Activated effector memory CD4-positive, alpha-beta T cell treated with Interleukin-2 at 50 U/mL for 16 hours (primary cell): ENCODE measurements at places on chromosomes 12 and 14.

DNA sequence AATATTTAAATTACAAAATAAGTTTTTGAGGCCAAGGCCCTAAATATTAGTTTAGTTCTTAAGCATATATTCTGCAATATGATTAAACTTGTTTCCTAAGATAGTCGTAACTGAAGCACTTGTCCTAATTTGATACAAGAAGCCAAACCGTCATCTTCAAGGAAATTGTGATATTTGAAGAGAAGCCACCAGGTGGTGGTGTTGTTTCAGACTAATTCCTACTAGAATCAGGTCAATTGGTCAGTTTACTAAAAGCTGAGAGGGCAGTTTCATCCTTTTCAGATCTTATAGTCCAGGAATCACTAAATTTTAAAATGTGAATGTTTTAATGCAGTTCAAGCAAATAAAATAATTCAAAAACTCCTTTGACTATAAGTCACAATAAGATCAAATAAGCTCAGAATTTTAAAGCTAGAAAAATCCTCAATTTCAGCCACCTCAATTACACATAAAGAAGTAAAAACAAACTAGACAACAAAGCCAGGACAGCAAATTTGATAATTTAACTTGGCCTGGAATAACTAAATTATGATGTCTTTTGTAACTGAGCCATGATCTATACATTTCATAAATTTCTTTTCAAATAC, 7.1 kb upstream of the ARL1 start:
- no peak for DNase-seq

GRCh38 chr12:70892593-70892992, 27.9 kb downstream of the PTPRR start:
- no peak for DNase-seq

DNA sequence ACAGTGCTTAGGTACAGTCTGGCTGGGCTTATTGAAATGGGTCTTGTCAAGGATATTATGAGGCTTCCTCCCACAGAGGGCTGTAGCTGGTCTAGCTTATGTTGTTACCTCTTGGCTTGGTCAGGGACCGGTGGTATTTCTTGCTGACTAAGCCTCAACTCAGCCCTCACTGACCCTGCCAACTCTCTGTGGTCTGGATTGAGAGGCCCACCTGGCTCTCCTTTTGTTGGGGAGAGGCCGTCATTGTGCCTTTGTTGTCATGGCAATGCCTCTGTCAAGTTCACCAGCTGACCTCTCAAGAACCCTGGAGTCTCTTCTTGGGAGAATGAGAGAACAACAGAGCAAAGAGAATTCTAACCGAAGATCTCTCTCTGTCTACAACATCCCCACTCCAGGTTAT, 245.6 kb upstream of the NPAS3 start:
- no peak for DNase-seq

GRCh38 chr12:643475-644302, 19.6 kb downstream of the NINJ2 start:
- DNase-seq, result peak; percentile 27

DNA sequence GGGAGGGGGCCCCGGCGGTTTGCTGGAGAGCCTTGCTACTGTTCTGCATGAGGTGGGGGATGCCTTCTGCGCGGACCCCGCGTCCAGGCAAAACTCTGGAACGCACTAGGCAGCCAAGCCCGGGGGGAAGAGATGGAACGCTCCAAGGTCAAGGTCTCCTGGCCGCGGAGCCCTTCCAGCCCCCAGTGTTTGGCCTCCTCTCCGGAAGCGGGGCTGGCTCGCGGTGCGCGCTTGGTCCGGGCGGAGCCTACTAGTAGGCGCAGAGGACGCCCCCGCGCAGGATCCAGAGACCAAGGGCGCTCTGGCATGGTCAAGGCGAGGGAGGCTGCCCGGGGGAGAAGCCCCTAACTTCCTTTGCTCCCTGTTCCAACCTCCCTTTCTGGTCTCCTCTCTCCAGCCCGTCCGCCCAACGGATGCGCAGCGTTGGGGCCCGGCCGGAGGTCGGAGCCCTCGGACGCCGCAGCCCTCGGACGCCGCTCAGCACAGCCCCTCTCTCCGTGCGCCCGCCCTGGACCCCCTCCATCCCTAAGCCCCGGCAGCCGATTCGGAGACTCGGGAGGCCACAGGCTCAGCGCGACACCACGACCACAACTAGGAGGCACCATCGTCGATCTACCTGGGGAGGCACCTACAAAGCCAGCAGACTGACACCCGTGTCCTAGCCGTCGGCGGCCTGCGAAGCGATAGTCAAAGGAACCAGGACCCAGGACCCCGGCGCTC, 669 bp upstream of the KCNK13 start:
- no peak for DNase-seq

DNA sequence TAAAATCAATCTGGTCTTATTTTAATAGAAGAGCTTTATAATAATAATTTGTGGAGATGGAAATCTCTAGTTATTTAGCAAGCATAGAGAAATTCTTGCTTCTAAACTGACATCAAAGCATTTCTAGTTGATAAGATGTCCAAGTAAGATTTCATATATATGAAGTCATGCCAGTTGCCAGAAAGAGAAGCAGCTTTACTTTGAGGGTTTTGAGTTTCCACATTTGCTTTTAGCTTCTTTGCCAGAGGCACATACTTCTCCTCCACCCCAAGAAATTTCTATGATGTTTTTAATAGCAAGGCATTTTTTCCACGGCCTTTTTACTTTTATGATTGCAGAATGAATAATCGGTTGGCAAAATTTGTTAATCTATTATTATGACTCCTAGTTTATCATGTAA, 24.2 kb upstream of the YAF2 start:
- no peak for DNase-seq

- DNase-seq, result no peak
Measured at GRCh38 chr12:42332301-42333285, 6.6 kb downstream of the PPHLN1 start.

DNA sequence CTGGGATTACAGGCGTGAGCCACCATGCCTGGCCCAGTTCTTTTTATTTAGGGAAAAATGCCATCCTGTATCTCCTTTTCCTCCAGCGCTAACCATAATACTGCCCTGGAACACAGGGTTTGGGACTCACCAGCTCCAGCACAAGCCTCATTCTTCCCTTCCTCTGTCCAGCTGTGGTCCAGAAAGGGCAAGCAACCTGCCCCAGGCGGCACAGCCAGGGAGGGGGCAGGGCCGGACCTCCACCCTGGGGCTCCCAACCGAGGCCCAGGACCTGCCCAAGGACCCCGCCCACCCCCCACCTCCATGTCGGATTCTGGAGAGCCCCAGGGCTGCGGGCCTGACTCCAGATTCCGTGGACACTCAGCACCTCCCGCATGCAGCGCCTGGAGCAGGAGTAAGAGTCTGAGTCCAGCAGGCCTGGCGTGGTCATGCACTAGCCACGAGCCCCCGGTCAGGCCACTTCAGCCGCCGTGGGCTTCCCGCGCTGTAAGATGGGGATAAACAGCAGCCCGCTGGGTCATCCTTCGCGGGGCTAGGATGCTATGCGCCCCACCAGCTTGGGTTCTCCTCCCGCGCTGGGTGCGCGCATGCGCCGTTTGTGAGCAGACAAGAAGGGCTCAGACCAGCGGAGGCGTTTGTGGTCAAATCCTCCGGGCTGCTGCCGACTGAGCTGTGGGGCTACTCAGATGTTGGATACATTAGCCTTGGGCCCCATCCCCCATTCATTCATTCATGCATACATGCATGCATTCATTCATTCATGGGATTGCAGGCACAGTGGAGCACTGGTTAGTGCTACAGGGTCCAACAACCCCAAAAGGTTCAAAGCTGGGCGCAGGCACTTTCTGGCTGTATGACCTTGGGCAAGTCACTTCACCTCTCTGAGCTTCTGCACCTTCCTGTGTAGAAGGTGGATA, 16.3 kb downstream of the TMEM119 start:
- no peak for DNase-seq

- DNase-seq, result no peak
Measured at GRCh38 chr12:98911396-98911795, 266.3 kb downstream of the APAF1 start.
